ENCODE measurements at places on chromosomes 3 and 15.

DNA sequence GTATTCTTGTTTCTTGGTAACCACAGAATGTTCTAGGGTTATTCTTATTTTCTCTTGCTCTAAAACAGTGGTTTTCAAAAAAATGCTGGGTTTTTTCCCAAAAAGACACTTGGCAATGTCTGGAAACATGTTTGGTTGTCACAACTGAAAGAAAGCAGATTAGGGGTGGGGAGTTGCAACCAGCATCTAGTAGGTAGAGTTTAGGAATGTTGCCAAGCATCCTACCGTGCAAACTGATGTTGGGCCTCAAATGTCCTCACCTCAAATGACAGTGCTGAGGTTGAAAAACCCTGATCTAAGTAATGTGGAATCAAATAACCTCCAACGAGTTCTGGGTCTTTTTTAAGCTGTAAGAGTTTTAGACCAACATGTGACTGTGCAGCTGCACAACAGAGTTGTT is 270.5 kb upstream of the STT3B start:
- no peak for DNase-seq

- no peak for DNase-seq
Observed at GRCh38 chr3:64318668-64319271, 93.5 kb upstream of the PRICKLE2 start.

- no peak for DNase-seq
Observed at GRCh38 chr3:11570251-11570650, 73.5 kb downstream of the VGLL4 start.

DNA sequence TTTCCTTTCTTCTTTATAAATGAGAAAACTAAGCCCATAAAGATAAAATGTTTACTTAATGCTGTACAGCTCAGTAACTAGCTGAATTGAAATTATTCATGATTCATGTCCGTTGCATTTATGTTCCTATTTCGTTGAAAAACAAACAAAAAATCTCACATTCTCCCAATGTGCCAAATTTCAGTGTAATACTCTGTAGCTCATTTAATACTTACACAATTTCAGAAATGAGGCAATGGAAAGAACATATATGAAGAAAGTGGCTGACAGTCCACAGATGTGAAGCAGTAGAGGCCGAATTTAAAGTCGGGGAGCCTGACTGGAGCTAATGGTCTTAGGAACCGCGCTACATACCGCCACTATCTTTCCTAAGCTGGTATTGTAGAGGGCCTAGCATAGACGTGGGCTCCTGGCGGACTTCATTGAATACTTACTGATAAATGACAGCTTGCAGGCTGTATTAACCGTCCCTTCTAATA is 651 bp downstream of the PLSCR2 start:
- DNase-seq: no peak

- no peak for DNase-seq
Observed at GRCh38 chr15:87591042-87591441, 665.5 kb downstream of the NTRK3 start.

GRCh38 chr15:34188711-34189110 is 21.2 kb downstream of the KATNBL1 start:
- no peak for DNase-seq

- DNase-seq: peak; percentile 55
Observed at GRCh38 chr3:136250903-136251460, 842 bp downstream of the PCCB start.

DNA sequence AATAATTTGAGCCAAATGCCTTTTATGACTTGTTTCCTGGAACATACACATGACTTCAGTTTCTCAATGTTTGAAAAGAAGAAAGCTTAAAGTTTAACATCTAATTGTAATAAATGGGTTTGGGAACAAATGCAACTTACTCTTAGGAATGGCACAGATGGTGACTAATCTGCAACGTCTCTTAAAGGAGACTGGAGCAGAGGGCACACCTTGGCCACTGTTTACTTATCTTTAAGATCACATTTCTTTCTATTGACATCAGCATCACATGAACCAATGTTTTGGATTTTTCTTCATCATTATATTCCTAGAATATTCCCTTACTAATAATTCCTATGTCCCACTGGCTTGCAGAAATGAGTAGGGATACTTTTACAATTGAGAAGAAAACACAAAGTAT is 229.5 kb downstream of the CHL1 start:
- DNase-seq: no peak

GRCh38 chr3:59518283-59519055 is 468.6 kb upstream of the CFAP20DC start:
- no peak for DNase-seq

GRCh38 chr3:170137986-170138385 is 43.5 kb downstream of the PHC3 start:
- no peak for DNase-seq

- DNase-seq: no peak
Observed at GRCh38 chr15:85831415-85832113, 36.8 kb upstream of the KLHL25 start.

DNA sequence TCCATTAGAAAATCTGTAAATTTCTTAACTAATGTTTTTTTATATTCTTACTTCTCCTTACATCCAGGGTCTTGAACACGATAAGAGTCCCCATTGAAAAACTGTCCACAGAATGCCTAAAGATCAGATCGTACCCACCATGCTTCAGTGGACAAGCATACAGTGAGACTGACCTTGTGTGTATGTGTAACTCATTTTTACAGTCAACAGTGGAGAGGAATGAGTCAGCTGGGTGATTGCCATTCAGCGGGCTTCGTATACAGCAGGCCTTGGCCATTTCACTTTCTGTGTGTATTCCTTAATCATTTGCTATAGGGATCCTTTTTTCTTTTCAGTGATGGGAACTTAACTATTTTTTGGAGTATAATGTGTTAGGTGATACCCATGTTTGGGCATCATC is 10.6 kb downstream of the PARP14 start:
- peak; percentile 21 for DNase-seq

- no peak for DNase-seq
Observed at GRCh38 chr15:28904541-28905315, 19.0 kb downstream of the APBA2 start.

DNA sequence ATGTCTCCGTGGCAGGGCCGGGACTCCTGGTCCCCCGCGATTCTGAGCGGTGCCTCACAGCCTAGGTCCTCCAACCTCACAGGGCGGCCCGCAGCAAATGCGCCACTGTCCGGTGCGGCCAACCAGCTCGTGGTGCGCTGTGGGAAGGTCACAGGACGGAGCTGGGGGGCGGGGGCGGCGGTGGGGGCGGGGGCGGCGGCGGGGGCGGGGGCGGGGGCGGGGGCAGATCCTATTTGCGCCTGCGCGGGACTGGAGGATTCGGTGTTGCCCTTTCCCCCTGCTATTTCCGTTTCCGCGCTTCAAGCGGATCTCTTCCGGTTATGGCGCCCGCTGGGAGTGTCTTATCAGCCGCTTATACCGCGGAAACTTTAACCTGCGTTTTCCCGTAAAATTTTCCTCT is 106.7 kb upstream of the SNRPN start:
- no peak for DNase-seq

GRCh38 chr3:161540594-161540993 is 44.0 kb downstream of the OTOL1 start:
- DNase-seq: no peak

DNA sequence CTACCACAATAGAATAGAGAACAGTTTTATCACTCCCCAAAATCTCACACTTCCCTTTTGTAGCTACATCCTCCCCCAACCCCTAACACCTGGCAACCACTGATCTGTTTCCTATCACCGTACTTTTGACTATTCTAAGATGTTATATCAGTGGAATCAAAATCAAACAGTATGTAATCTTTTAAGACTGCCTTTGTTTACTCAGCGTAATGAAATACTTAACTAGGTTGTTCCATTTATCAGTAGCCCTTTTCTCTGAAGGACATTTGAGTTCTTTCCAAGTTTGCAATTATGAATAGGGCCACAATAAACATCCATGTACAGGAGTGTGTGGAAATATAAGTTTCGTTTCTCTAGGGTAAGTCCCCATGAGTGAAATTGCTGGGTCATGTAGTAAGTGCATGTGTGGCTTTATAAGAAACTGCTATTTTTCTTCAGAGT is 372.3 kb downstream of the SV2B start:
- DNase-seq: no peak

- peak; percentile 13 for DNase-seq
Observed at GRCh38 chr15:75725719-75726607, 13.3 kb upstream of the CSPG4 start.

GRCh38 chr3:126356373-126357264 is 589 bp downstream of the KLF15 start:
- peak; percentile 56 for DNase-seq

- no peak for DNase-seq
Observed at GRCh38 chr3:175851541-175851940, 992.4 kb downstream of the NAALADL2 start.

DNA sequence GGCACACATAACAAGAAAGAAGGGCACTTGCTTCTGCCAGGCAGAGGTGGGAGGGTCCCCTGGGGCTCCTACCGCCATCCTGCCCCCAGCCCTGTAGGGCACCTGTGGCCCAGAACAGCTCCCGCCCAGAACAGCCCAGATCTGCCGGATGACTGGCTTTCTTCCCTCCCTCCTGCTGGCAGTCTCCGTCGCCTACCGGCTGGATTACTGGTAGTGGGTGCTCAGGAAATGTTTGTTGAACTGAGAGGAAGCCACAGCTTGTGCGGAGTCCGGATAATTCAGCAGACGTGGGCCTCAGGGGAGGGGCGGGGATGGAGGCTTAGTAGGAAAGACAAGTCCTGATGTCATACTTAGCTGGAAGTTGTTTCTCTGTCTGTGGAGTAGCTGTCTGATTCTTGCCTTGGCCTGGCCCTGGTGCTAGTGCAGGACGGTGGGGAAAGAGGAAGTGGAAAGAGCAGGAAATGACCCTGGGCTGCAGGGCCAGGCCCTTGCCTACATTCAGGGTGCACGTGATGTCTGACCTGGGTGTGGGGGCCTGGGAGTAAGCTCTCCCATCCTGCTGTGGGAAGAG is 6.7 kb downstream of the CCDC9B start:
- peak; percentile 49 for DNase-seq

DNA sequence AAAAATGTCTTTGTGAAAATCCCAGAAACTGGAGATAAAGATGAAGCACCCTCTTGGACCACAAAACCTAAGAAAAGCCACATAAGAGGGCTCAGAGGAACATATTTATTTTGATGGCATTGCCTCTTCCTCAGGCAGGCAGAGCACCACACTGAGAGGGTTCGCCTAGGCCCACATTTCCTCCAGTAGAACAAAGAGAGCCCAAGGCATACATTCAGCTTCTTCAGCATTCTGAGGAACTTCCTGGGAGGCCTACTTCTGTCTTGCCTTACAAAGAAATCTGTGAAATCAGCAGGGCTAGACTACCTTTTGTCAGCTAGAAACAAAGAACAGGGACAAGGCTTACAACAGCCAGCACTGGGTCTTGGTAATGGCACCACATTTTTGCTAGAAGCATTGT is 1325.3 kb downstream of the SI start:
- no peak for DNase-seq

- no peak for DNase-seq
Observed at GRCh38 chr3:159583662-159584061, 405.0 kb upstream of the IL12A start.

DNA sequence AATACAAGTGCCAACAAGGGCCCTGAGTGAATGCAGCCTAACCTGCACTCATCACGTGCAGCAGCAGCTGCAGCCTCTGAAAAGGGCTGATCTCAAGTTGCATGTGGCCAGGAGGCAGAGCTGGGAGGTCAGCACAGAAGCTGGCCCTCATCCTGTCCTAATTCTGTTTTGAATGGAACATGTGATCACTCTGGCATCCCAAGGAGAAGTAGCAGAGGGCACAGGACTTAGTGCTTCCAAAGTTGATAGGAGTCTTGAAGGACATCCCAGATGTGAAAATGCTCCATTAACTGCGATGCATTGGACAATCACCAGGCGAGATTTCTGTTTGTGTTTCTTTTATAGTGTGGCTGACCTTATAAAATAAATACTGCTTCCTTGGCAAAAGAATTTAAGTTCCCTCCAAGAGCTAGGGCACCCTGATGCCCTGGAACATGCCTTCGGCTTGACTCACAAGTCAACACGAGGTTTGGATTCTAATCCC is 31.6 kb upstream of the STAG1 start:
- DNase-seq: no peak

DNA sequence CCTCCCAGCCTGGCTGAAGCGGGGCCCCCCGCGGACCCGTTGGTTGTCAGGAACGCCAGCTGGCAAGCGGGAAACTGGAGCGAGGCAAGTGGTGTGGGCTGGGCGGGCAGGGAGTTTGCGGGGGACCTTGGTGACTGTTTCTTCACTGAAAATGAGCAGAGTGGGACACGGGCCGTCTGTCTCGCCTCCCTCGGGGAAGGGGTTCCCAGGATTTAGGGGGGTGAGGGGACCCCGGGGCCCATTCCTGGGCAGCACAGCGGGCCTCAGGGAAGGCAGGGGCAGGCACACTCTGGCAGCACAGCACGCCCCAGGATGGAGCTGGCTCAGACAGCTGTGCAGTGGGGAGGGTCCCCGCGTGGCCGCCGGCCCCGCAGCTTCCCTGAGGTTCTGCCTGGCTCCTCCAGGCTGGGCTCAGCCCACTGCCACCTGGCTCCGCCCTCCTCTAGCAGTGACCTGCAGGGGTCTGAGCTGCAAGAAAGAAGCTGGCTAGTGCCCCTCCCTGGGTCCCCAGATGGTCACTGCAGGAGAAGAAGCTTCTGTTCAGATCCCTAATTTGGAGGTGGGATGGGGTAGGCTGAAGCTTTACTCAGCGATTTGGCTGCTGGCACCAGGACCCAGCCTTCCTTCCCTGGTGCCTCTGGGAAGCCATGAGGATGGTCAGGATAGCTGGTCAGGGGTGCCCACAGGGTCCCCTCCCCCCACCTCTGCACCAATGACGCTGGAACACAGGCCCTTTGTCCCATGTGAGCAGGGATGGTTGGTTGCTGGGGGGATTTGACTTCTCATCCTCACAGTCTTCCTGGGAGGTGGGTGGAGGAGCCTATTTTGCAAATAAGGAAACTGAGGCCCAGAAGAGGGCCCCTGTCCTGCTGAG is 90.4 kb downstream of the TBC1D2B start:
- DNase-seq: no peak

DNA sequence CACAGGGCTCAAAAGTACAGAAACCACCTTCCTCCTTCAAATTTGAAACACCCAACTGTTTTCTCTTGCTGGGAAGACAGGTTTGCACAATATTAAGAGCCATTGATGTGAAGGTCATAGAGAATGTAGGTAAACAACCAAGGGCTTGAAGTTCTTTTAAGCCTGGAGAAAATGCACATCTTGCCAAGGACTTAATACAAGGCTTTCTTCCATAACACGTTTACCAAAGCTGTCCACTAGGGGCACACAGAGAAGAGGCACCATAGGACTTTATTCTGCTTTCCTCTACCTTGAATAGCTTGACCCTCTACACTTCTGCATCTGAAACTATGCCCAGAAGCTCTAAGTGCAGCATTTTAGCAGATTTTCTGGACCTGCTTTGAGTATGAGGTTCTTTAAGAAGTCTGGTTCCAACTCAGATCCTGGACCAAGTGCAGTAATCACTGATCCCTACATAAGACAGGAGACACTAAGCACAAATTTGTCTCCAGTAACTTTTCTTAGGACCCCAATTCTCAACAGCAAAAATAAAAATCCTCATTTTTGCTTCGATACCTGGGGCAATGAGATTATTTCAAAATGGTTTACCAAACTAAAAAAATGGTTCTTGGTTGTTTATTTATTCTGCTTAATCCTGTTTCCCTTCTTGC is 138.0 kb downstream of the FBN1 start:
- peak; percentile 51 for DNase-seq

Measured in GM13977 (cell line).